MG63 (cell line): ENCODE measurements at places on chromosomes 5 and 9. TPM values are rescaled to one million over a fixed set of nuclear protein-coding genes. Genes with fewer than 3 reads are reported as not detected.
A peak's percentile ranks its signal among the peaks of the same experiment; 100 is the strongest.

DNA sequence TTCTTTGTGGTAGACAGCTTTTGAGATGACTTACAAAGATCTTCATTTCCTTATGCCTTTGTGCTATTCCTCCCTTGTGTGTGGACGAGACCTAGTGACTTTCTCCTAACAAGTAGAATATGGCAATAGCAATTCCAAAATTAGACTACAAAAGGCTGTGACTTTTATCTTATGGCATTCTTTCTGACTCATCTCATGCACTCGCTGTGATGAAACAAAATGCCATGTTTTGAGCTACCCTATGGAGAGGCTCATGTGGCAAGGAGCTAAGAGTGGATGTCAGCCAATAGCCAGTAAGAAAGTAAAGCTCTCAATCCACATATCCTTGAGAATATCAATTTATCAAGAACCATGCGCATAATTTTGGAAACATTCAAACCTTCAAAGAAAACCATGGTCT lies 380.5 kb upstream of the SMC2 start:
- peak; percentile 4 for DNase-seq

DNA sequence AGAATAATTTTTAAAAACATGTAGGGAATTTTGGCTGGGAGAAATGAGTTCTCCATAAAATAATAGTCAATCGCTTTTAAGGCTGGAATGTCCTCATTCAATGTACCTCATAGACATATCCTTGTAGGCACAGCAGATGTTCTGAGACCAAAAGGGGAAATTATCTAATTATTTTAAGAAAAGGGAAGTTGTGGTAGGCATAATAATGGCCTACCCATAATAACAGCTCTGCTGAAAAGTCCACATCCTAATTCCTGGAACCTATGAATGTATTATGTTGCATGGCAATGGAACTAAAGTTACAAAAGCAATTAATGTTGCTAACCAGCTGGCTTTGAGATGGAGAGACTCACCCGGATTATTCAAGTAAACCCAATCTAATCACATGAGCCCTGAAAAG lies 216.1 kb downstream of the TRIM36 start:
- DNase-seq: no peak

Gene SLC6A7
- total RNA-seq: not detected in 2 replicates

- DNase-seq: no peak
Observed at GRCh38 chr5:125375143-125375542, 628.7 kb upstream of the ZNF608 start.

DNA sequence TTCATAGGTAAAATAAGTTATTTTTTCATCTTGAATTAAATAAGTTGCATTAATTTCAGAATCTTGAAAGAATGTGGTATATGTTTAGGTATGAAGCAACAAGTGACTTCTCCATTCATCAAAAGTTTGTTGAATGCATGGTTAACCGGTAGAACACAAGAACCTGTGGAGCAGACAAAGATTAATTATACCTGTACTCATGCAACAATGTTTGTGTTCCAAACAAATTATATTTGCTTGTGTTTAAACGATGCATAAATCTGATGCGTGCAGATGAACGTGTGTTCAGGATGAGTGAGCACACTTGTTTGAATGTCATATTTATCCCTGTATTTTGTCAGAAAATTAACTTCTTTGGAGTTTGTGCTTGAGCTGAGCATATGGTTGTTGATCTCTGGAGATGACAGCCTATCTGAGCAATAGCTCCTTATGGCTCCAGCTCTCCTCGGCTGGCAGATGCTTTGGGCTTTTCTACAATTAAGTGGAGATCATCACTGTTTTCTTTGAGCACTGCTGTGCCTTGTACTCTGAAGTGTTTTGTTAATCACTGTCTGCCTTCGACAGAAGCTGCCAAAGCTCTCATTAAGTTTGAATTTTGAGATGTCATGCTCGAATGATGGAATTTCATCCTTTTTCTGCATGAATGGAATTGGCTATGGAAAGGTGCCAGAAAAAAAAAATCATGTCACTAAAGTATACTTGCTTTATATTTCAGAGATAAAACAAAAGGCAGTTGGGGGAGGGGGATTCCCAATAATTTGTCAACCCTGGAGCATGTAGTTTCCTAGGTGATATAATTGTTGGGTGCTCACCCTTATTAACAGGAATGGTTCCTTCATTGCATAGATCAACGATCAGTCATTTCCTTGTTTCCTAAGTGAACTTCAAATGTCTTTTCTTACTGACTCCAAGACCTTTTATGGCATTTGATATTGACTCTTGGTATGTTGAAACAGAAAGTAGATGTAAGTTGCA lies 502.5 kb upstream of the ARRDC3 start:
- no peak for DNase-seq

Gene FAT2
- total RNA-seq: not detected in 2 replicates

Gene MAMDC4
- 0.44 and 0.63 TPM in 2 replicates for total RNA-seq

Gene NACC2
- total RNA-seq: 13.4 and 22.4 TPM in 2 replicates

Gene OR1Q1
- not detected in 2 replicates for total RNA-seq

- no peak for DNase-seq
Observed at GRCh38 chr5:84474126-84474525, 89.4 kb upstream of the EDIL3 start.
